ENCODE measurements at places on chromosomes 2 and 18.

DNA sequence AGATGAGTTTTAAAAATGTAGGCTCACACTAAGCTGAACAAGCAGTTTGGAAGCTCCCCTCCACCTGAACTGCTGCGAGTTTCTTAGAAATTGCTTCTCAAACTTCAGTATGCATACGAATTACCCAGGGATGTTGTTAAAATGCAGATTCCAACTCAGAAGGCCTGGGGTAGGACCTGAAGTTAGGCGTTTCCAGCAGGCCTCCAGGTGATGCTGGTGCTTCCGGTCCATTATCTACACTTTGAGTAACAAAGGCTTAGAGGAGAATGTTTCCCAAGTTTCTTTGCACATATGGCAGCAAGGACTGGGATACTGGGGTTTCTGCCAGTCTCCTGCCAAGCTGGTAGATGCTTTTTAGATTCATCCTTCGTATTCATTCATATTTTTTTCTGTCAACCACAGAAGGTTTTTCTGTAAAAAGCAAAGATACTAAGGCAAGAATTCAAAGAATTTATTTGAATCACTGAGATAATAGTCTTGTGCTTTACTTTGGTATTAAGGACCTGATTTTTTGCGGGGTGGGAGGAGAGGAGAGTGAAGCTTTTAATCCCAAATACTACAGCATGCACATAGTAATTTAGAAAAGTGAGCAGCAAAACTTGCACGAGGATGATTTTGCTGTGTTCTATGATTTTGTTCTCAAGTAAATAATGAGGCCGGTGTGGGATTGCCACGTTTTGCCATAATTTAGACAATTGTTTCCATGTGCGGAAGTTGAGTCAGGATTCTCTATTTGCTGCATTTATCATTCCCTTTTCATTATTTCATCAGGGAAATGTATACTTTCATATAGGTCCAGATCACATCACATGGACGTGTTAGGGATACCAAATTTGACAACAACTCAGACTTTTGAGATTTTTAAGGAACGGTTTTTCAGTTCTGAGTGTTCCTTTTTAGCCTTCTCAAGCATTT, 137.6 kb upstream of the SPATS2L start:
- peak; percentile 60 for DNase-seq

- no peak for DNase-seq
These were observed 2.3 kb downstream of the DGUOK start for GRCh38 chr2:73928963-73929347.

DNA sequence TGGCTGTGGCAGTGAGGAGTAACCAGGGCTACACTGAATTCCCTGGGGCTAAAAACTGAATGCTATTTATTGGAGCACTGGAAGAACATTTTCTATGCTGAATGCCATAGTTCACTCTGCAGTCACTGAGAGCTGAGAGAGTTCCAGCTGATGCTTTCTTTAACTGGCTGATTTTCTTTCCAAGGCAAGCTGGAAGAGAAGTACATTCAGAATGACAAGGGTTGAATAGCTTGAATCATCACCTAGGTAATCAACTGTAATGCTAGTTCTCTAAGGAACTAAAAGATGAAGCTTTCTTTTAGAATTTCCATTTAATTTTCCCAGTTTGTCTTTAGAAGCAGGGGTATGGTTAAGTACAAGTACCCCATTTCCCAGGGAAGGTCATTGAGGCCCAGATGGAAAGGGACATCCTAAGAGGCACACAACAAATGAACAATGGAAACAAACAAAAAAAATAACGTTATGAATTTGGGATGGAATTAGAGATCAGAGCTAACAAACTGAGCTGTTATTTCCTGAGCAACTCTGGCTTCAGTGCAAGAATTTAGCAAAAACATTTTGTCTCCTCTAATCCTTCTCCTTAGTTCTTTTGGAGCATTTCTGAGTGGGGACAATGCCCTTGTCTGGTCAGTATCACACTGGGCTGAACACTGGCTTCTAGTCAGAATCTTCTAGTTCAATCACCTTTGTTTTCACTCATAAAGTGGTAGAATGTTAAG, 132.8 kb upstream of the REG3A start:
- no peak for DNase-seq

DNA sequence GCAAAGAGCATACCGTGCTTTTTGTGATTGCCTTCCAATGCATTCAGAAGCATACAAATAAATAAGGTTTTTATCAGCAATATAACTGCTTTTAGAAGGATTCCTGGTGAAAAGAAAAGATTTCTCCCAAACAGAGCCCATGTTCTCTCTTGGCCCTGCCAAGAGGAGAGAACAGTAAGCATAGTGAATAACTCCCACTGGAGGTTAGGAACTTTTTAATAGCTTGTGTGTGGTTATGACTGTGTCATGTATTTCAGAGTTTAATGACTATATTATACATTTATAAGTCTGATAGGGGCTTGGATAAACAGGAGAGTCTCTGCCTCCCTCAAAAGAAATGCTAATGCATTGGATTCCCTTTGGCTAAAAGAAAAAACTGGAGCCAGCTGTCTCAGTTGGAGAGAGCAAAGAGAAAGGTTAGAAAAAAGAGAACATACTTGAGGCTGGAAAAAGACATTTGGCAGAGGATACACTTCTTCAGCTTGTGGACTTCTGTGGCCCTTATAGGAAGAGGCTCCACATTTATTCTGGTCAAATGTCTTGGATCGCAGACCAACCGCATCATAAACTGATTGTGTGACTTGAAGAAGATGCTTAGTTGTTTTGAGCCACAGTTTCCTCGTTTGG, 63.0 kb upstream of the SPRED2 start:
- no peak for DNase-seq

- no peak for DNase-seq
These were observed 209.1 kb downstream of the TNS1 start for GRCh38 chr2:217793566-217794132.

- DNase-seq = no peak
These were observed 13.7 kb downstream of the COLEC11 start for GRCh38 chr2:3608373-3609278.

- no peak for DNase-seq
These were observed 45.9 kb downstream of the HS1BP3 start for GRCh38 chr2:20604951-20605381.

DNA sequence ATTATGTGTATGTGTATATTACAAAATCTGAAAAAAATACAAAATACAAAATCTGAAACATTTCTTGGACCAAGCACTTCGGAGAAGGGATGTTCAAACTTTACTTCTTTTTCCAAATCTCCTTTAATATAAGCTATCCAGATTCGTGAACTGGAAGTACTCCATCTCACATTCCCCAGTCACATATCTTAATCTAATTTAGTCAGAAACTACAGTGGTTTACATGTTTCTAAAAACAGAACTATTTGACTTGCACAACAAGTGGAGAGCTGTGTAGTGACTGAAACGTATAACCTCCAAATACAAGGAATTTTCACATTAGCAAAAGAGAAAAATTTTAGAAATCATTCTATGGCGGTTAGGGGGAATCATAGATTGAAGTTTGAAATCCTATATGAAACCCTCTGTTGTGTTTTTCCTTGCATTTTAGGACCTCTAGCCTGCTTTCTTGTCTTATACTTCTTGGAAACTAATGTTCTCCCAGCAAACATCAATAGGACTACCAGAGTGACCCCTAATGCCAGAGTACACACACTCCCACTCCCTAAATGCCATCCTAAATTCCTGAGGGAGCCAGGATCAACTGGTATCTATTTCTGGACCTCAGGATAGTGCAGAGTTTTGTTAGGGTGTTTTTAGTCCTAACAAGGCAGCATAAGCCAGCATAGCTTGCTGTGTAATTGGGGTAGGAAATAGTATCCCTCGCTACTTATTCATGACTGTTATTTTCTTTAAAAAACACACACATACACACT, 30.2 kb upstream of the ROCK1 start:
- no peak for DNase-seq

- peak; percentile 82 for DNase-seq
These were observed 103.3 kb upstream of the VRK2 start for GRCh38 chr2:57943315-57943714.

DNA sequence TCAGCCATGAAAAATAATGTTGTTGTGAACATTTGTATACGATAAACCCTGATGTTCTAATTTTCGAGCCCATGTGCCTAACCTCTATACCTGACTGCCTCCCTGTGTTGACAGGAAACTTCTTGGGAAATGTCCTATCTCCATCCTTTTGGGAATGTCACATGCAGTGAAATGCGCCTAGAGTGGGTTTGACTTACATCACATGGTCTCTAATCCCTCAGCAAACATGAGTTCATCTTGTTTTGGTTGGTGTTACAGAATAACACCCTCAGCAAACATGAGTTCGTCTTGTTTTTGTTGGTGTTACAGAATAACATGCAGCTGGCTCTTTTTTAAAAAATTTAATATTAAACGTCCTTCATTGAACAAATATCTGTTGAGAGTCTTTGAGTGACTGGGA, 4.3 kb upstream of the UGT1A6 start:
- DNase-seq = no peak

- DNase-seq = peak; percentile 82
These were observed 38.6 kb downstream of the ADNP2 start for GRCh38 chr18:80147418-80148325.

DNA sequence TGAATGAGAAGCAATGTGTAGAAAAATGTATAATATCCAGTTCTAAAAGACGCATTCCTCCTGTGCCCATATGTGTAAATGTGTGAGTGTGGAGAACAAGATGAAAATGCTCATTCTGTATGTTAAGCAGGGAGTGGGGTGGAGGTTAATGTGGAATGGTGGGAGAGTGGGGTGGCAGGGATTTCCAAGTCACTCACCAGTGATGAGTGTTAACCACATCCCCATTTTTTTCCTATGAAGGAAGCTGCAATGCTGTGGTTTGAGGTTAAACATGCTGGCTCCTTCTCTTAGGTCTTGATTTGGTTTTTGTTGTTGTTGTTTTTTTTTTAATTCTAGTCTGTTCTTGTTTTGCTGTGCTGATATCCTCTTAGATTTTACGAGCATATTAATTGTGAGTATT, 169.4 kb downstream of the NEDD4L start:
- DNase-seq = no peak

DNA sequence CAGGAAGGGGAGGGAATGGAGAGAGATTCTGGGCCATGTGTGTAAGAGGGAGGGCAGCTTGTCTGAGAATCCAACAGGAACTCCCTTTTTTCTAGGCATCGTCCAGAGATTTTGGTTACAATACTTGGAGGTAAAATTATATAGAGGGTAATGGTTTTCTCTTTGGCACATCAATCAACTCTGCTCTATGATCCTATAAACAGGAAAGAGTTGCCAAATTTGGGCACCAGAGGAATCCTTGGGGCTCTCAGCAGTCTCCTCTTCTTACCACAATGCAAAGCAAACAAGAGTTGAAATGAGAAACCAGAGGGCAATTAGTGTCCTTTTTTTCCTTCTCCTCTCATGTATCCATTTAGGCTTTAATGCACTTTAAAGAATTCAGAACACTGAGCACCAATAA, 243.4 kb downstream of the SLC8A1 start:
- DNase-seq = no peak

- DNase-seq = no peak
These were observed at the start of gene ARHGAP25 for GRCh38 chr2:68734688-68735525. Gene ARHGAP25 (plus strand): TSS chr2:68734811. CDS start chr2:68735200, 389 bp downstream.

GRCh38 chr2:141927536-141927935, 203.3 kb downstream of the LRP1B start:
- no peak for DNase-seq

GRCh38 chr2:48240912-48241311, 289.0 kb upstream of the STON1 start:
- peak; percentile 70 for DNase-seq

GRCh38 chr2:157291018-157291417, 33.5 kb downstream of the GALNT5 start:
- DNase-seq = no peak

GRCh38 chr2:135633582-135633981, 102.3 kb downstream of the R3HDM1 start:
- no peak for DNase-seq

GRCh38 chr2:222891890-222892289, 31.1 kb downstream of the ACSL3 start:
- DNase-seq = no peak

- no peak for DNase-seq
These were observed 126.3 kb downstream of the XRCC5 start for GRCh38 chr2:216235462-216235861.

GRCh38 chr2:210445116-210445707, 31.3 kb downstream of the LANCL1 start:
- DNase-seq = peak; percentile 25

- no peak for DNase-seq
These were observed 464 bp downstream of the CYBRD1 start for GRCh38 chr2:171522788-171523087.

DNA sequence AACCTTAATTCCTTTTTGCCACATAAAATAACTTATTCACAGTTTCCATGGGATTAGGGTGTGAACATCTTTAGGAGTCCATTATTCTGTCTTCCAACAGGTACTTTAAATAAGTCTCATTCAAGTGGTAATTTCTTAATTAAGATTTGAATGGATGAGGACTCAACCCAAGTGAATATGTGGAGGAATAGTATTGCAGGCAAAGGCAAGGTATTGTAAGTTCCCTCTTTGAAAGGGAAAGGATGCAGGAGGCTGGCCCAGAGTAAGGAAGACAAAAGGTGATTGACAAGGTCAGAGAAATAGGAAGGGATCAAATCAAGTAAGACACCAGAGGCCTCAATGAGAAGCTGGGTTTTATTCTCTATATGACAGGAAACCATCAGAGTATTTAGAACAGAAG, 238.2 kb upstream of the RBMS1 start:
- no peak for DNase-seq
